ENCODE measurements at places on chromosomes 2 and 18.

DNA sequence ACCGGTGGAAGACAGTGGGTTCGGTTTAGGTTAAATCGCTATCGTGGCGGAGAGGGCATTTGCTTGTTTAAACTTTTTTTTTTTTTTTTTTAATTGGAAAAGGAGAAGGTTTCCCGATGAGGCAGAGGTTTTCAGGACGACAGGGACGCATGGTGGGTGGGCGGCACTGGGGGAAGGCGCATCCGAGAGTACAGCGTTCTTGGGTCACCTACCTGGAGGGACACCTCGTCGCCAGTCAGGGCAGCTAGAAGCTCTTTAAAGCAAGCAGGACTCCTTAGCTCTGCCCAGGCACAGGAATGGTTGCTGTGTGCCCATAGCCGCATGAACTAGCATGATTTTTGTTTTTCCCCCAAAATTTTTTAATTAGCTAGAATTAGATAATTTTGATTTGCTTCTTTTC, 437 bp downstream of the LDLRAD4 start:
- DNase-seq, result no peak

GRCh38 chr2:168560817-168561499, 104.9 kb downstream of the CERS6 start:
- DNase-seq, result no peak

DNA sequence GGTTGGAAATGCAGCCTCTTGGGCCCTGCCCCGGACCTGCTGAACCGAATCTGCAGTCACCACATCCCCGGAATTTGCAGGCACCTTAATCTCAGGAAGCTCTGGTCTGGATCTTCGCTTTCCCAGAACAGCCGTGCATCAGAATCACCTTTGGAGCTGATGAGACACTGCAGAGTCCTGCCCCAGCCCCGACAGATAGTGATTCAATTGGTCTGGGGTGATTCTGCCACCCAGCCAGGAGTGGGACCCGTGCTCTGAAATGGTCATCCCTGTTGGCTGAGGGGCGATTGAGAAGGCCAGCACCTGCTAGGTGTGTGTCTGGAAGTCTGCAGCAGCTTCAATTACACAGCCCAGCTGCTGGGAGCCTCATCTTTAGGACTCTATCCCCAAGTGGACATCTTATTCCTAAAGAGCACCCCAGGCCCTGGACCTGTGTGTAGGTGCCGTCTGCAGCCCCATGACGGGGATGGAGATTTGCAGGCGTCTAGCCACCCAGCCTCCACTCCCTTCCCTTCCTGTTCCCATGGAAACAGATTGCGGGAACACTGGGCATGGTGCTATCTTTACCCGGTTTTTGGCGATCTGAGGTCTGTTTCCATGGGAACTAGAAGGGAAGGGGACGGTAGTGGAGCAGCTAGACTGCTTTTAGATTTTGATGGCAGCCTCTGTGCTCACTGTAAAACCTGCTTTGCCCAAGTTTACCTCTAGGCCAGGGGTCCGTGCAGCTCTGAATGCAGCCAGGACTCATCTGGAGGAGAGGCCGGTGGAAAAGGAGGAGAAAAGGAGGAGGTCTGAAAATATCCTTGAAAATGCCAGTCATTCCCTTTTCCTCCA, 156.1 kb downstream of the LDLRAD4 start:
- no peak for DNase-seq

GRCh38 chr2:212712466-212712865, 173.9 kb upstream of the ERBB4 start:
- DNase-seq, result no peak

DNA sequence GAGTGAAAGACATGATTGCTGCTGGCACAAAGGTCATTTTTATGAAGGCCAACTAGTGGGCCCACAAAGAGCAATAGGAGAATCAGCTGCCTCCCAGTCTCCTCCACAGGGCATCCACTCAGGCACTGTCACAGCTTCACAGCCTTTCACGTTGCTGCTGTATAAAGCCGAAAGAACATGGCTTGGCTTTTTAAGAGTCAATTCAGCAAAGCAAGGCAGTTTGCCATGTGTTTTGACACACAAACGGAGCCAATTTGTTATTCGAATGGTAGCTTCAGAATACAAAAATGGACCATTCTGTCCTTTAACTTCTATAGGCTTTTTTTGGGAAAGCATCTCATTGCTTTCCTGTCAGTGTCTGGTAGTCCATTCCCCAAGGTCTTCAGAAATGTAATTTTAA, 283.4 kb upstream of the PARD3B start:
- DNase-seq, result no peak

DNA sequence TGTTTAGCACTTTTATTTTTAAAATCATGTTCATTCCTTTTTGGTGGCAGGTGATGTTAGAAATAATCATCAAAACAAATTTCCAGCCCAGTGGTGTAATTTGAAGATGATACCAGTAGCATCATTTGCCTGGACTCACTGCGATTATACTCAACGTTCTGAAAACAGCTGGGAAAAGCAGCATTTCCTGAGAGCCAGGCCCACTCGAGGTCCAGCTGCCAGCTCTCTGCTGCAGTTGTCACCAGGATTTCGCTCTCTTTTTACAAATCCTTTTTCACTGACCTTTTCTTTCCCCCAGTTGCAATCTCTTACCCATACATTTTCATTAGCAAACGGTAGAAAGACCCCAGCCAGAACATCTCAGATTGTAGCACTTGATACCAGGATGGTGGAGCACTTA, 110.6 kb upstream of the LYPD1 start:
- DNase-seq, result no peak

DNA sequence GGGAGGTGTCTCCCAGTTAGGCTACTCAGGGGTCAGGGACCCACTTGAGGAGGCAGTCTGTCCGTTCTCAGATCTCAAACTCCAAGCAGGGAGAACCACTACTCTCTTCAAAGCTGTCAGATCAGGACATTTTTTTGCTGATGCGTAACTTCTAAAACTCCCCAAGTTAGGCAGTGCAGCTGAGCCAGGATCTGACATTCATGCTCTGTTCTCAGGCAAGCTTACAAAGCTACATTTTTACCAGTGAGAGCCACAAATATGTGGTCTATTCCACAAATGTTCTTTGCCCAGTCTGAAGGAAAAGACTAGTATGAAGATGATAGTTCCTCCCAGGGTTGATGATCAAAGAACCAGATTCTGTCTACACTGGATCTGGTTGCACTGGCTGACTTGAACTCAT, 184.1 kb downstream of the MTCL1 start:
- no peak for DNase-seq

DNA sequence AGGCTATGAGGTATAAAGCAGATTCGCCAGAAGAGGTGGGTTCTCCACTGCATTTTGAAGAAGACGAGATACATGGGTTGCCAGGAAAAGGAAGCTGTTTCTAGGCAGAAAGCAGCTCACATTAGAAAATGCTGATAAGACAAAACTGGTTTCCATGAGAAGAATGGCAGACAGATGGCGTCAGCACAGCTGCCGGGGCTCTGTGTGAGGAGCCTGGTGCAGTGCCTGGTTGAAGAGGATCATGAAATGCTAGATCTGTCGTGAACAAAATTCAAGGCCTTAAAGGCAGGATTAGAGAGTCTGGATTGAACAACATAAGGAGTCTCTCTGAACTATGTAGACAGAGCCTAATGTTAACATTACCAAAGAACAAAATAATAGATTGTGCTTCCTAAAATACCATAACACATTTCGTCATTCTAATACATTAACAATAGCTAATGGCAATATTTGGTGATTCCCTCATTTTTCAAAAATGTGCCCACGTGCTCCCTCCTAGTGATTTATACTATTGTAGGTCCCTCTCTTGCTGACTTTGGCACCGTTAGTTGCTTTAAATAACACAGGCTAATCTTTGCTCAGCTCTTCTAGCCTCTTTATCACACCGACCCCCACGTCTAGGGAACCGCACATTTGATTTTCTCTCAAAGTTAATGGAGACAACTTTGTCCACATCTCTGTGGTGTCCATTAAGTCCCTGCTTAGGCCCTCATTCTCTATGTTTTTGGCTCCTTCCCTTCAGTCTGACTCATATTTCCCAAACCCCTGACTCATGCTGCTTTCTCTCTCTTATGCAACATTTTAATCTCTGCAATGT, 38.2 kb downstream of the EFEMP1 start:
- DNase-seq, result no peak
